ENCODE measurements at places on chromosomes 3 and 15.

DNA sequence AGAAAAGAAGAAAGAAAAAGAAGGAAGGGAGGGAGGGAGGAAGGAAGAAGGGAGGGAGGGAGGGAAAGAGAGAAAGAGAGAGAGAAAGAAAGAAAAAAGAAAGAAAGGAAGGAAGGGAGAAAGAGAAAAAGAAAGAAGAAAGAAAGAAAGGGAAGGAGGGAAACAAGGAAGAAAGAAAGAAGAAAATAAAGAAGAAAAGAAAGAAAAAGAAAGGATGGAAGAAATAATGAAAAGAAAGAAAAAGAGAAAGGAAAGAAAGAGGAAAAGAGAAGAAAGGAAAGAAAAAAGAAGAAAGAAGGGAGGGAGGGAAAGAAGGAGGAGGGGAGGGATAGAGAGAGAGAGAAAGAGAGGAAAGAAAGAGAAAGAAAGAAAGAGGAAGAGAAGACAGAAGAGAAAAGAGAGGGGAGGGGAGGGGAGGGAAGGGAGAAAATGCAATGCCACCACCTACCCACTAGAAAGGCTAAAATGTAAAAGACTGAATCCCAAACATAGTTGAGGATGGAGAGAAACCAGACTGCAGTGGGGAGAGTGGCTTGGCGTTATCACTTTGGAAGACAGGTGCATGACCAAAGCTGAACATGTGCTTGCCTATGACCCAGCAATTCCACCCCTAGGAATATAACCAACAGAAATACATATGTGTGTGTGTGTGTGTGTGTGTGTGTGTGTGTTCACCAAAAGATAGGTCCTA lies 66.9 kb upstream of the KLF13 start:
- DNase-seq, result no peak

DNA sequence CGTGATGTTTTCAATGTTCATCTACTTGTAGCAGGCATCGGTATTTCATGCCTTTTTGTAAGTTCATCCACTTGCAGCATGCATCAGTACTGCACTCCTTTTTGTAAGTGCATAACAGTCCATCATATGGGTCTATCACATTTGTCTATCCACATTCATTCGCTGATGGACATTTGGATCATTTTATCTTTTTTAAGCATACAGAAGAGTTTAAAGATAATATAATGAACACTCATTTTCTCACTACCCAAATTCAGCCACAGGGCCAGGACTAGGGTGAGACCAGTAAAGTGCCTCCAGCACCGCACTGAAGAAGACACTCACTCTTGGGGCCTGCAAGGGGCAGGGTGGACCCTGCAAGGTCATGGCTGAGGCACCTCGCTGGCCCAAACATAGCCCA lies 309.6 kb downstream of the UACA start:
- DNase-seq, result no peak

- DNase-seq, result no peak
These were observed 644 bp upstream of the NGLY1 start for GRCh38 chr3:25783661-25784512.

DNA sequence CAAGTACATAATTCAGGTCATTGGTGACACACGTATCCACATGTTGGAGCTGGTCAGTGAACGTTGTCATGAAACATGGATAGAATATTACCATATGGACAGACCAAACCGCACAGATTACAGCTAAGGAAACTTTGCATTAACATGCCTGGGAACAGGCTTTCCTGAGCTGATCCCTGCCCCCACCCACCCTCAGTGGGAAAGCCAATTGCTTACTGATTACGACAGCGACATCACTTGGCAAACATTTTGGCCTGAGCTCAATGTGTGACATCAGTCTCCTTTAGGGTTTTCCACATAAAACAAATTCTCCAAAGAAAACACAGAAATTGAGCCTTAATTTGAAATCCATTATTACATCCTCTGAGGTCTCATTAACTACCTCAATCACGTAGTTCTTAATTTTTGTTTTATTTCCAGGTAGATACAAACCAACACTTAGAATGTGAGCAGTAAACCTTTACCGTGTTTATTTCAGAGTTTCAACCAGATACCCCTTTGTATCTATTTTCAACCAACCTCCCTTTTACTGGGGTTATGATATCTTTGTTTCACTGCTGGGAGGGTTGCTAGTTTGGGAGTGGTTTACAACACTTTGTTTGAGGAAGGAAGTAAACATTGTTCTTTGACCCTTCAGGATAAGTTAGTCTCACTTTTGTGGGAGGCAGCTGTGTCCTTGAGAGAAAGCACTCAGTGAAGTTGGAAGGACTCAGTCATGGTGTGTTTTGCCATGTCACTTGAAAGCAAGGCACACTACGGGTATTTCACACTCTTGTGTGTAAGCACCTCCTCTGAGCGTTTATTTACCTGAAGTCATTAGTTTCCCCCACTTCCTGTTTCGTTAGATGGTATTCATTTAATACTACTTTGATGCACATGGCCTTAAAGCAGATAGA lies 103.1 kb downstream of the CMSS1 start:
- DNase-seq, result no peak

GRCh38 chr3:124657138-124657537 lies 73.1 kb upstream of the UMPS start:
- no peak for DNase-seq

- DNase-seq, result no peak
These were observed 129.8 kb downstream of the MBNL1 start for GRCh38 chr3:152398495-152398894.

DNA sequence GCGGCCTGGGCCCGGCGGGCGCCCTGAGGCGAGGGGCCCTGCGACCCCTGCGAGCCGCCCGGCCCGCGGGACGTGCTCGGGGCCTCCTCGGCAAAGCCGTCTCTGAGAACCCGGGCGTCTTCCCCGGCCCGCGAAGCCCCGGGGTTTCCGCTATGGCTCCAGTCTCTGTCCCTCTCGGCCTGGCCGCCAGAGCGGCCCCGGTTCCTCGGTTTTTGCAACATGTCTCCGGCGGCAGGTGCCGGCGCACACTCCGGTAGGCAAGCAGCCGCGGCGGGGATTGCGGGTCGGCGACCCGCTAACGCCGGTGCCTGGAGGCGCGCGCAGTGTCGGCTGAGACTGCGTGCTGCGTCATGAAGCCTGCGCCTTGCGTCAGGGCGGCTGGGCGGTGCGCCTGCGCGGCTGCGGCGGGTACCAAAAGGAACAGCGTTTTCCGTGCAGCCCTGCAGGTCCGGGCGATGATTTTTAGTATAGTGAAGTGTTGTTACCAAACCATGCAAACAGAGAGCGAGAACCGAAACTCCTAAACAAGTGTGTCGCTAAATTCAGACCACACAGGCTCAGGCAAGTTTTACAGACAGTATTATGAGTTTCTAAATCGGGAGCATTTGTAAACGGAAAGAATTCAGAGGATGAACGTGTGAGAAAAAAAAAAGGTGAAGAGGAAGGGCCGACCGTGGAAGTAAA lies at the start of gene NSMCE3:
NSMCE3 (minus strand) TSS at position 338 of the 684 bp plus-strand sequence; CDS start at position 221, 117 bp downstream.
- peak; percentile 94 for DNase-seq

DNA sequence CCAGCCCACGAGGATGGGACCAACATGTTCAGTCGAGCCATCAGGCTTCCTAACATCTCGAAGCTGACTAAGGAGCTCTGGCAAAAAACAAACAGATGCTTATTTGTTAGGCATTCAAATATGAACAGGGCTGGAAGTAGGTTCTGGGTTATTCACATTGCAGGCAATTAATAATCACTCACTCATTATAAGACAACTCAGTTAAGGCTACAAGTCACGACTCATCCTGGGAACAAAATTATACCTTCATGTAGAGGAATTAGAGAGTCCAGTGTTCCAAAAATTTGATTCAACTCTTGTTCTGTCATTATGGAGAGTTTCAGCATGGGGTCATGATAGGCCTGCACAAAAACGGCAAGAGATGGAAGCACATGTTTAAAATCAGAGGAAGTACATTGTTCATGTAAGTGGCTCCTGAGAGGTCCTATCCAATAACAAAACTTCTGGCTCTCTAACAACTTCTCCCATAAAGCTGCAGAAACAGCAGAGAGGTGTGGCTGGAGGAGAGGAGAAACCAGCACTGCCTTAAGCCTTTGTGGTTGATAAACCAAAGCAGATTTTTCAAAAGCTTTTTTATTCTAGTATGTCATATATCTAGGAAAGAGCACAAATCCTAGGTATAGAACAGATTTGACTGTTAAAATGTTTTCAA lies 50.6 kb downstream of the ARHGEF3 start:
- no peak for DNase-seq
